ENCODE measurements at places on chromosomes 1 and 21.

DNA sequence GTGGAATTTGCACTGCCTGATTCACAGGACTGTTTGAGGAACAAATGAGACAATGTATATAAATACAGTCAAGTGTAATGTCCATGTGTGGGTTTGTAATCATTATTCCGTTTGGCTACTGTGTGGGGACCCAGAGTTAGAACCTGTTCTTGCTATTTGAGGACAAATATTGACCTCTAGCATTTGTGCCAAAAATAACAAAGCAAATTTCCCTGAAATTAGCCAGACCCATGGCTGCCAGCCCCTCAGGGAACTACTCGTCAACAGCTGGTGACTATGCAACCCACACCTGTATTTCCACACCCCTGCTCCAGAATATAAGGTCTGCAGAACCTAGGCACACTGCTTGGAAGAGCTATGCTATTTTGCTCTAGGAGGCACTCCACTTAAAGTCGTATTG is 70.7 kb downstream of the KCNJ6 start:
- no peak for DNase-seq

- peak; percentile 43 for DNase-seq
These were observed 36.2 kb upstream of the BTG2 start for GRCh38 chr1:203268901-203269653.

- DNase-seq, result no peak
These were observed 15.9 kb upstream of the GALNT2 start for GRCh38 chr1:230050973-230051735.

GRCh38 chr1:7437036-7437435 is 334.1 kb upstream of the VAMP3 start:
- DNase-seq, result no peak

- no peak for DNase-seq
These were observed 131.6 kb upstream of the ZC3H12A start for GRCh38 chr1:37342736-37343135.

DNA sequence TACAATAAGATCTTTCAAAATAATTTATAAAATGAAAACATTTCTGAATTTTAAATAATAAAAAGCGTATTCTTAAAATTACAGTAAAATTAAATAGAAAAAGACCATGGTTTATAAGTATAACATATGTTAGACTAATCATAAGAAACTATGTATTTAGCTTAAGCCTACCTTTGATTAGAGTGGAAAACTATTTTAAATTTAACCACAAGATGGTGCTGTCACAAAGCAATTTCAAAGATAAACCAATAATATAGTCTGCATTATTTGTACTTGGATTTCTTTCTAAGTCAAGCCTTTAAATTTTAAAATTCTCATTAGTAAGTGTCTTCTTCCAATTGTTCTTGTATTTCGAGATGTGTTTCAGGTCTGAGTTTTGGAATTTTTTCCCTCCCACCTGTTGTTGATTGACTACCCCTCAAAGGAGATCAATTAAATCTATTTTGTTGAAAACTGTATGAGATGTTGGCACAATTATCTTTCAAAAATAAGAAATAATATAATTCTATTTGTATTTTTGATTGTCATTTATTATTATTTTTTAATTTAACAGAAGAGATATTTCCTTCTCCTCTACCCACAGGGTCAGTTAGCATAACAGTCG is 459.8 kb downstream of the KCNT2 start:
- DNase-seq, result no peak

- no peak for DNase-seq
These were observed 20.1 kb upstream of the SELENON start for GRCh38 chr1:25779894-25780293.

DNA sequence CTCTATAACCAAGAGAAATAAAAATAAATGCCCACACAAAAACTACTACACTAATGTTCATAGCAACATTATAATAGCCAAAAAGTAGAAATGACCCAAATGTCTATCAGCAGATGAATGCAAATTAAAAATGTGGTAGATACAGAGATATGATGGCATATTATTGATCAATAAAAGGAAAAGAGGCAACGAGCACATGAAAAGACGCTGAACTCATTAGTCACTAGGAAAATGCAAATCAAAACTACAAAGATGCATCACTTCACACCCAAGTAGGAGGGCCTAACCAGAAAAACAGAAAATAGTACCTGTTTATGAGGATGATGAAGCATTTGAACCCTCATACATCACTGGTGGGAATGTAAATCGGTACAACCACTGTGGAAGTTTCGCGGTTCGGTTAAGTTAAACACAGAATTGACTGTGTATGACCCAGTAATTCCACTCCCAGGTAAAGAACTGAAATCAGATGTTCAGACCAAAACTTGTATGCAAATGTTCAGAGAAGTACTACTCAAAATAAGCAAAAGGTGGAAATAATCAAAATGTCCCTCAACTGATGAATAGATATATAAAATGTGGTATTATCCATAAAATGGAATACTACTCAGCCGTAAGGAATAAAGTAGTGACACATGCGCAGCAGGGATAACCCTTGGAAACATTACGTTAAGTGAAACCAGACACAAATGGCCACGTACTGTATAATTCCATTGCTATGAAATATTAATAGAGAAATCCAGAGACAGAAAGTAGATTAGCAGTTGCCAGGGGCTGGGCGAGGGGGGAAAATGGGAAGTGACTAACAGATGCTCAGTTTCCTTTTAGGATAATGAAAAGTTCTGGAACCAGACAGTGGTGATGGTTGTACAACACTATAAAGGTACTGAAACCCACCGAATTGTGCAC is 3.1 kb downstream of the USP48 start:
- DNase-seq, result no peak

DNA sequence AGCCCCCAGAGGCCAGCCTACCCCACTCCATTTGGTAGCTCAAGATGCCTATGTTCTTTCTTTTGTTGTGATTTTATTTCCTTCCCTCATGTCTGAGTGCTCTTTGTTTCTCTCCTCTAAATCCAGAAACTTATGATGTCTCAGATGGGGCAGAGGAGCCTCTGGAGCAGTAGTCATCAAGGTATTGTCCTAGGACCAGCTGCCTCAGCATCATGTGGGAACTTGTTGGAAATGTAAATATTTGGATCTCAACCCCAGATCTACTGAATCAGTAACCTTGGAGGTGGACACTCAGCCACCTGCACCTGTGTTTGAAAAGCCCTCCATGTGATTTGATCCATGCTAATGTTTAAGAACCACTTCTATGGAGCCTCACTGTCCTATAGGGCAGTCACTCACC is 593.1 kb upstream of the PLXNA2 start:
- no peak for DNase-seq

DNA sequence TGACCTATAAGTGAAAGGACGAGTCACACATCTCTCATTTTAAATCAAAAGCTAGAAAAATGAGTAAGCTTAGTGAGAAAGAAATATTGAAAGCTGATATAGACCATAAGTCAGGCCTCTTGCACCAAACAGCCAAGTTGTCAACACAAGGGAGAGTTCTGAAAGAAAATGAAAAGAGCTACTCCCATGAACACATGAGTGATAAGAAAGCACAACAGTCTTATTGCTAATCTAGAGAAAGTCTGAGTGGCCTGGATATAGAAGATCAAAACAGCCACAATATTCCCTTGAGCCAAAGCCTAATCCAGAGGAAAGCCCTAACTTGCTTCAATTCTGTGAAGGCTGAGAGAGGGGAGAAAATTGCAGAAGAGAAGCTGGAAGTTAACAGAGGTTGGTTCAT is 175.0 kb downstream of the SMYD3 start:
- DNase-seq, result no peak

GRCh38 chr1:46043458-46044017 is 88.9 kb downstream of the PIK3R3 start:
- no peak for DNase-seq

DNA sequence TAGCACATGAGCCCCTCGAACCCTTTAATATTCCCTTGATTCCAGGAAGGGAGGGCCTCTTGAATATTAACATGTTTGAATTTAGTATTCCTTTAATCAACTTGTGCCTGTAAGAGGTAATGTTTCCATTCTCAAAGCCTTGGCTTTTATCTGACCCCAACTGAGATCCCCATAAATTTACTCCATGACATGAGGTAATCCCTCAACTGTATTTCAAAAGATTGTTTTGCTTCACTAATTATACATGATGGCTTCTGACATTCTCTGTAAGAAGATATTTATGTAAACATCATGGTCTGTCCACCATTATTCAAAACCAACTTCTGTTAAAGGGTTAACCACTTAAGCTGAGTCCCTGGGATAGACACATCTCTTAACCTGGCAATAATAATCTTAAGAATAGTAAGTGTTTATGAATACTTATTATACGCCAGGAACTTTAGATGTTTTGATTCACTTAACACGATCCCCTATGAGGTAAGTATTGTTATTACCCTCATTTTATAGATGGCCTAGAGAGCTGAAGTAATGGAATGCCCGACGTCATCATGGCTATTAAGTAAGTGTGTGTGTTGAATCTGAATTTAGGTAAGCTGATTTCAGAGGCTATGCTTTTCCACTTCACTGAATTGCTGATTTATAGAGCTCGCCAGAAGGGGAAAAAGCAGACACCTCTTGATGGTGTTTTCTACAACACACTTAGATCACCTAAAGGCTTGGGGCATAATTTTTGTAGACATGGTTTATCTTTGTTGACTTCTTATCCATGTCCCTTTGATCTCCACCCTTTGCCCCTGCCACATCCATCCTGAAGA is 11.1 kb downstream of the KRTAP19-1 start:
- no peak for DNase-seq

Data from occipital lobe (tissue), 3 donors.